ENCODE measurements at places on chromosomes 3 and 15. TPM values are rescaled to one million over a fixed set of nuclear protein-coding genes. Genes with fewer than 3 reads are reported as not detected.
A peak's percentile ranks its signal among the peaks of the same experiment; 100 is the strongest.

- DNase-seq = no peak
Measured at GRCh38 chr3:20055020-20055775, 15.0 kb downstream of the KAT2B start.

- no peak for DNase-seq
Measured at GRCh38 chr3:30741889-30742288, 135.5 kb downstream of the TGFBR2 start.

- DNase-seq = no peak
Measured at GRCh38 chr3:58034738-58035523, 26.7 kb downstream of the FLNB start.

- no peak for DNase-seq
Measured at GRCh38 chr15:75034615-75035014, 11.2 kb downstream of the PPCDC start.

GRCh38 chr3:63497641-63498040 lies 154.8 kb upstream of the SNTN start:
- no peak for DNase-seq

GRCh38 chr3:98583766-98584165 lies 9.6 kb downstream of the CPOX start:
- no peak for DNase-seq

ST3GAL6 gene
- 29.2 TPM for total RNA-seq

MYD88 gene
- 13.5 TPM for total RNA-seq

- DNase-seq = no peak
Measured at GRCh38 chr3:190357468-190357867, 30.5 kb upstream of the CLDN16 start.

GRCh38 chr3:83873550-83873949 lies 1085.2 kb upstream of the CADM2 start:
- no peak for DNase-seq

DNA sequence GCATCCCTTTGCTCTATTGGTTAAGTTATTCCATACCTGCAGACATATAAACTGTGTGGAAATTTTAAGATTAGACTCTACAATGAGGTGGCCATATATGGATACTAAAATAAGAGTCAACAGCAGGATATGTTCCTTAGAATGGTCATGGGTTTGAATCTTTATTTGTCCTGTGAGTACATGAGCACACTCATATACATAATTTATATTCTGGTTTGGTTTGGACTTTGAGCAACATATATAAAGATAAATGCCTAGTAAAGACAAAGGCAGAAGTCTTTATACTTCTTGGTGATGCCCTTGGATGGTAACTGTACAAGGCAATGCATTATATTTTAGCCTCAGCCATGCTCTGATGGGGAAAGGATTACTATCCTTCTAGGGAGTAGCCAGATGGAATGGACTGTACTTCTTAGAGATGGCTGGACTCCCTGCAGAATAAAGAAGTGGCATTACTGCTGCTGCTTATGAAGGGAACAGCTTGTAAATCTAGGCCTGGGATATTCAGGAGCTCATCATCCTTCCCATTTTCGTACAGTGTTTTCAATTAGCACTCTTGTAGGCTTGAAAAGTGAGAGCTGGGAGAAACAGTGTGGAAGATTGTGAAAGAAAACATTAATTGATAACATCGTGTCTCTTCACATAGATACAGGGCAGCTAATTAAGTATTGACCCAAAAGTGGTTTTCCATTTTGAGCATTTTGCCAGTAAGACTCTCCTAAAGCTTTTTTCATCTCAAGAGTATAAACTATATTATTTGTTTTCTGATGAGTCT lies 60.4 kb downstream of the HMG20A start:
- no peak for DNase-seq

LTK gene
- total RNA-seq = 0.95 TPM

GRCh38 chr3:131406274-131406673 lies 24.7 kb downstream of the NUDT16 start:
- no peak for DNase-seq

DNA sequence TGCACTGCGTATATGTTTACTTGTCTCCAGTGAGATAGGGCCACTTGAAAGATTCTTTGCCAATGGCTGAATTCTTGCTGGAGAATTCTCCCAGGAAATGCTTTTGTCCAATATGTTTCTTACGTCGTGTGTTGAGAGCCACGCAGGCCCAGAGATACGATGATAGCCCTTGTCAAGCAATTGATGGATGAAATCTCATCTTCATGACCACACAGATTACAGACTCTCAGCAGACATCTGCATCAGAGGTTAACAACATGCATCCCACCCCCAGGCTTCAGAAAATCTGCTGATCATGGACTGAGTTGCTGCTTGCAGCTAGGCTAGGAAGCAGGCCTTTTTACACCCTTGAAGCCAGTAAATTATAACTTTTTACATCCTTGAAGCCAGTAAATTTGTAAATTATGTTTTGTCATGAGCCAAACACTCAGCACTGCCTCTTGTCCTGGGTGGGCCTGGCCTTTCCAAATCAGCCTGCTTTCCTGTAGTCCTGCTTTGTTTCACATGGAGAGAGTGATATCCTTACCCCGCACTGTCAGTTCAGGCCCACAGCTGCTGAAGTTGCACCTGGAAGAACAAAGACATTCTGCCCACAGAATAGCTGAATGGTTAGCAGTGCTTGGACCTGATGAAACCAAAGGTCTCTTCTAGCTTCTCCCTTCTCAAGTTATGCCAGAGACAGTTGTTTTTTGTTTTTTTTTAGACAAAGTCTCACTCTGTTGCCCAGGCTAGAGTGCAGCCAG lies 84.4 kb downstream of the GPR156 start:
- no peak for DNase-seq

GRCh38 chr15:59074607-59075006 lies 30.3 kb upstream of the CCNB2 start:
- DNase-seq = no peak

GRCh38 chr3:194840661-194841514 lies 155.2 kb downstream of the FAM43A start:
- peak; percentile 71 for DNase-seq

GRCh38 chr15:51887887-51888592 lies 58.6 kb downstream of the TMOD3 start:
- DNase-seq = no peak

HERC2 gene
- 55.4 TPM for total RNA-seq

Data from right cardiac atrium (tissue), 5 donors.